ENCODE measurements at places on chromosomes 13 and 19.

- DNase-seq, result peak; percentile 58
Measured at GRCh38 chr13:40190641-40191100, 475.8 kb downstream of the FOXO1 start.

DNA sequence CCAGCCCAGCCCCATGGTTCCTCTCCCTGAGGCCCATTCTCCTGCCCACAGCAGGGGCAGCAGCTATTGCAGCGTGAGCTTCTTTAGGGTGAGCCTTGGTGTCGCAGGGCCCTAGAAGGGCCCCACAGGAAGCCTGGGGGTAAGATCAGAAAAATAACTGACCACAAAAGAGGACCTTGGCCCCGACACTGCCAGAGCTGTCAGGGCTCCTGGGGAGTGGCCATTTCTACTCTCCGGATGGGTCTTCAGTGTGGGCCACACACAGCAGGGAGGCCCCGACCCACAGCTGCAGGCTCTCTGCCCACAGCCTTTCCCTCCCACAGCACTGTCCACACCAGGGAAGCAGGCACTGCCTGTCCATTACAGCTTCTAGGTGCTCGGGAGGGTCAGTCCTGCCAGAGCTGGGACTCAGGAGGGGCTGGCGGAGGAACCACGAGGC is 3.5 kb upstream of the SIGLEC8 start:
- DNase-seq, result peak; percentile 29

DNA sequence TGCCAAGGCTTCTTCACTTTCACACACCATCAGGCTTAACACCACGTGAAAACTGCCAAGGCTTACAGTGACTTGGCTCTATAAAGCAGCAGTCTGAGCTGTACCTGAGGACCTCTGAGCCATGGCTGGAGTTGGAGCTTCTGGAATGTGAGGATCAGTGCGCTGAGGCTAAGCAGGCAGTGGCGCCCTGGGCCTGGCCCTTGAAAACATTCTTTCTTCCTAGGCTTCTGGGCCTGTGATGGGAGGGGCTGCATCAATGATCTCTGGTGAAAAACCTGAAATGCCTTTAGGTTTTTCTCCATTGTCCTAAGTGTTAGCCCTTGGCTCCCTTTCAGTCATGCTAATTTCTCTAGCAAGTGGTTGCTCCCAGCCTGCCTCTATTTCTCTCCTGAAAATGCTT is 192.5 kb upstream of the PCDH20 start:
- DNase-seq, result no peak

DNA sequence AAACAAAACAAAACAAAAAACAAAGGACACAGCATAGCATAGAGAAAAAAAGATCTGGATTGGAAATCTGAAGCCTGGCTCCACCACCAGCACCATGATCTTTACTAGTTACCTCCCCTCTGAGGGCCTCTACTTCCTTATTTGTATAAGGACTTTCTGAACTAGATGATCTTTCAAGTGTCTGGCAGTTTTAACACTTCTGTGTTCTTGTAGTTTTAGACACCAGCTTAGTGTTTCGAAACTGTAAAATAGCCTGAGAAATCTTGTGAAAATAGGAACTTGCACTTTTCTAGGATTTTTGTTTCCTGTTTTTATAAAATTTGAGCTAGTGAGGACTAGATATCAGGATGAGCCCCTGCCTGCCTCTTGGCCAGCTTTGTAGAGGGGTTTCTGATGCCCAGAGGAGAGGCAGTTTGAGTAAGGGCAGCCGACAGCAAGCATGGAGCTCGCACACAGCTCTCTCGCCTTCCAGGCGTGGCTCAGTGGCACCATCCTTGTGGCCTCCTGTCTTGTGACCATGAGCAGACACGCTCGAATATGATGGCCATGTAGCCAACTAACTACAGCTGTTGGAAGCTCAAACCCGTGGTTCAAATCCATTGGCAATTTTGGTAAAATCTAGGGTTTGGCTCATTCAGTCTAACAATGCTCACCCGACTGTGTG is 319.0 kb downstream of the KCNRG start:
- no peak for DNase-seq

- DNase-seq, result no peak
Measured at GRCh38 chr13:77290342-77290741, 36.6 kb downstream of the MYCBP2 start.

GRCh38 chr13:66780814-66781213 is 449.3 kb downstream of the PCDH9 start:
- no peak for DNase-seq

- DNase-seq, result no peak
Measured at GRCh38 chr13:39818953-39819352, 163.5 kb downstream of the COG6 start.

DNA sequence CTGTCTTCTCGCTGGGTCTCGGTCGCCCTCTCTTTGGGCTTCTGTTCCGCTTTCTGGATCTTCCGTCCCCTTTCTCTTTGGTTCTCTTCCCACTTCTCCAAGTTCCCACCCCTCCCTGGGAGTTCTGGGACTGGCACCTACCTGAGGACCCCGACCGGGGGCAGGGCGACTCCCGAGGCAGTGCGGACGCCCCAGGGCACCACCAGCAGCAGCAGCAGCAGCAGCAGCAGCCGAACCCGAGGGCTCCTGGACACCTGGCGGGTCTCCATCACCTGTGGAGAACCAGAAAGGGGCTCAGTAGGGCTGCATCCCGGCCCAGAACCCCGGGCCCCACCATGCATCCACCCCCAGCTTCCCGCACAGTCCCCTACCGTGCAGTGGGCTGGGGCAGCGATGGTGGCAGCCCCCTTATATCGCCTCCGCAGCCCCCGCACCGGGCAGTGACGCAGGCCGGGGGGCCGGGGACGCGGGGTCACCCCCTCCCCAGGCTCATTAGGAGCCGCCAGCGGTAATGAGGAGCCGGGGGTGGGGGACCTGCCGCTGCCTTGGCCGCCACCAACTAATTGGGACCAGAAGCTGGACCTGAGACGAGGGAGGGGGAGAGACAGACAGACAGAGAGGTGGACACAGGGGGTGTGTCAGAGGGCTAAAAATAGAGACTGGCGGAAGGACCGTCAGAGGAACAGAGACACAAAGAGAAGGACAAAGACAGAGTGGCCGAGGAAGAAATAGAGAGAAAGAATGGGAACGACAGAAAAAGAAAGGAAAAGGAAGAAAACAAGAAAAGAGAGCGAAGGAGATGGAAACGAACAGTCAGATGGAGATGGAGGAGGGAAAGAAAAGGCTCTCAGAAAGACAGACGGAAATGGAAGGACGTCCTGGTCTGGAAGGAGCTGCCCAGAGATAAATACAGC is at the start of gene PTH2:
PTH2 (minus strand) TSS at position 371 of the 914 bp plus-strand sequence; CDS start at position 269, 102 bp downstream.
- DNase-seq, result no peak

DNA sequence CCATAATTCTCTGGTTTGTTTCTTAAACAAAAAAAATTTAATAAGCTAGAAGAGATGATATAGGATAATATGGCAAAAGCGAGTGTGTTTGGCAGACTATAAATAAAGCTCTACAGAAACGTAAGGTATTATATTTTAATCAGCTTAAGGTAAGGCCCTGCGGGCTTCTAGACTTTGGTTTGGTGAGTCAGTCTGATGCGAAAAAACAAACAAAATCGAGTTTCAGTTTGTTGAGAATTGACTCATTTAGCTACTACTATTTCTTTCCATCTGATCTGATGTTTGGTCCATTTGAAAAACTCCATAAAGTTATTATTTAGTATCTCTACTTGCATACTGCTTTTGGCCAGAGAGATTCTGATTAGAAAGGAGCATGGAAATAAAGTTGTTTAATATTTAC is 138.0 kb downstream of the MIPEP start:
- no peak for DNase-seq
